ENCODE measurements at places on chromosomes 1 and 21.

- DNase-seq: no peak
Observed at GRCh38 chr1:72241397-72241796, 40.9 kb downstream of the NEGR1 start.

DNA sequence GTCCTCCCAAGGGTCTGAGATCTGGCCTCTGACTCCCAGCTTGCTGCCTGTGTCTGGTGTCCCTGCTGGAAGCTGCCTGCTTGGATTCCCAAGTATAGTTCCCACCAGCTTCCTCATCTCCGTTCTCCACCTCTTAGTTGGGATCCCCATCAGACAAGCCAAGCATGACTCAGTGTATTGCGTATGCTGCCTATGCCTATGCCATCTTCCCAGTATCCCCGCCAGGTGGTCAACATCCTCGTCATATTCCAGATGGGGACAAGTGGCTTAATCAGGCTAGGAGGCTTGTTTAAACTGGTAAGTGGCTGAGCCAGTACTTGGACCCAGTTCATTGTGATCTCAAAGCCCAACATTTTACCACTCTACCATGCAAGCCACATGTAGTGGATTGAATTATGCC lies 204.4 kb downstream of the GRIK3 start:
- DNase-seq: no peak

DNA sequence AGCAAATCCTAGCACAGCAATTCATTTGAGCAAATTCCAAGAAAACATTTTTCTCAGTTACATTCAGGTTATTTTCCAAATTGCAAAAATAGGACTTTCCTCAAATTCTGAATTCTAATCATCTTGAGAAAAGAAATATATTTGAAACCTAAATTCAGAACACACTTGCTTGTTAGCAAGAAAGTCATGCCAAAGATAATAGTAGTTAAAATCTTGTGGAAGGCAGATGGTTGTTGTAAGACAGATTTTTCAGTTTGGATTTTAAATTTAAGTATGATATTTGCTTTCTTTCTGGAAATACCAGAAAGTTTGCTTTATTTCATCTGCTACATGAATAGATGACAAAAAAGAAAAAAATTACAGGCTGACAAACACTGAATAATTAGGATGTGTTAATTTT lies 29.1 kb downstream of the SNX7 start:
- DNase-seq: no peak

GRCh38 chr21:36156815-36157670 lies at the start of gene DOP1B:
DOP1B (plus strand) TSS chr21:36156824; CDS start chr21:36164734, 7,910 bp downstream.
- DNase-seq: peak; percentile 22

DNA sequence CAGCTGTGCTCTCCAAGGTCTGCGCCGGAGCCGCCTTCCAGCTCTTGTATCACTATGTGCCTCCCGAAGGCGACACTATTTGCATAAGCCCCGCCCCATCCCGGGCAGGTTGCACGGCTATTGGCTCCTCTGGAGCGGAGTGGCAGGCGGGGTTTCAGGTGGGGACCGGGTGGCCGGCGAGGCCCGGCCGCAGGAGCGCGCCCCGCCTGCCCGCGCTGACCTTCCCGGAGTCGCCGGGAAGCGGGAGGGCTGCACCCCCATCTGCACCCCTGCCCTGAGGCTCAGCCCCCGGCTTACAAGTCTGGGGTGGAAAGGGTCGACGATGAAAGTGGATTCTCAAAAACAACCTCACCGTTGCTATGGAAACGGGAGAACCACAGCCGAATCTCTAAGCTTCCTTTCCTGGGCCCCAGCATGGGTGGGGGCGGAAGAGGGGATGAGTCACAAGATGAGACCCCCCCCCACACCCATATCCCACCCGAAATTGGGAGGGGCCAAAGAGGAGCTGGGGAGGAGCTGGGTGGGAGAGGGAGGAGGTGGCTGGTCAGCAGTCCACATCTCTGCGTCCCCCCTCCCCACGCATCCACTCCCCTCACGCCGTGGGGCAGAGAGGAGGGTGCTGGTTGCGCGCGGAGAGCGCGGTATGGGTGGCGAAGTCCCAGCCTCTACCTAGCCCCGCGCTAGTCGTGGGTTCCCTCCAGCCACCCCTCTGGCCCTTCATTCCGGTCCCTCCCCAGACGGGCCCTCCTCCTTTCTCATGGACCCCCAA lies at the start of gene HPCAL4:
Gene HPCAL4 (minus strand): TSS at position 51 of the 769 bp plus-strand sequence. CDS start 6,830 bp downstream, outside the sequence.
- peak; percentile 85 for DNase-seq

- DNase-seq: no peak
Observed at GRCh38 chr1:220827445-220828178, 40.9 kb downstream of the MTARC1 start.

- DNase-seq: no peak
Observed at GRCh38 chr21:33940881-33941245, 25.3 kb upstream of the ATP5PO start.

DNA sequence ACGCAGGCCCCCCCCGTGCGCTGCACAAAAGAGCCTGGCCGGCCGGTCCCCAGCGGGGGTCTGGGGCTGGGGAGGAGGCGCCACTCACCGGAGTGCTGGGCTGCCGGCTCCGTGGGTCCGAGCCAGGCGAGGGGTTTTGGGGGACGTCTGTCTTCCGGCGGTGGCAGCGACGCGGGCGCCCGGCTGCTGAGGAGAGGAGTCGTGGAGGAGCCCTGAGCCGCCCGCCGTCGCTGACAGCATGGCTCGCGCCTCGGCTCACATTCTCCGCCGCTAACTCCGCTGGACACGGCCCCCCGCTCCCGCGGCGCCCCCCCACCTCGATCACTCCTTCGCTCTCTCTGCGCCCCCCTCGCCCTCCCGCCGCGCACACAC lies 649 bp downstream of the AHDC1 start:
- DNase-seq: peak; percentile 15

DNA sequence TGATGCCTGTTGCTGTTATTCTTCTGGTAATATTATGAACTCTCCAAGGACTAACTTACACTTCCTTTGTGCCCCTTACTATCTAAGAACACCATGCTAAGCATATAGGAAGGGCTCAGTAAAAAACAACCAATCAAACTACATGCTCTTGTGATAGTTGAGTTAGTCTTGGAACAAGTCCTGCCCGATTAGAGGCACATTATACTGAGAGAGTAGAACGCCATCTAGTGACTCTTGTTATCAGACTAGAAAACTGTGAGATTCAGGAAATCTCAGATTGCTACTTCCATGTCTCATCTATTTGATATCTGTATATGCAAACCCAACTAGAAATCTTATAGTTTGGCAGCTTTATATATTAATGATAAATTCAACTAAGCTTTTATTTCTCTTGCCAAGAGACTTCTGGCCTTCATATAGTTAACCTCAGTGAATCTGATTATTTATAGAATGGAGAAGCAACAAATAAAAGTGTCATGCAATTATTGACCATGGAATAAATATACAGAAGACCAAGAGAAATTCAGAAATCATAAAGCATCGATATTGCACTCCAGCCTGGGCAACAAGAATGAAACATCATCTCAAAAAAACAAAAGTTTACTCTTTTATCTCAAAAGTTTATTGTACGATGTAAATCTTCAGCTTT lies 7.8 kb upstream of the SRRM1 start:
- DNase-seq: peak; percentile 70

GRCh38 chr1:199463521-199464127 lies 563.9 kb upstream of the NR5A2 start:
- peak; percentile 19 for DNase-seq

Measured in LoVo (cell line).